Brain microvascular endothelial cell (primary cell): ENCODE measurements at places on chromosomes 5 and 9.

- no peak for DNase-seq
Observed at GRCh38 chr9:126796758-126797157, 8.1 kb upstream of the ZBTB43 start.

DNA sequence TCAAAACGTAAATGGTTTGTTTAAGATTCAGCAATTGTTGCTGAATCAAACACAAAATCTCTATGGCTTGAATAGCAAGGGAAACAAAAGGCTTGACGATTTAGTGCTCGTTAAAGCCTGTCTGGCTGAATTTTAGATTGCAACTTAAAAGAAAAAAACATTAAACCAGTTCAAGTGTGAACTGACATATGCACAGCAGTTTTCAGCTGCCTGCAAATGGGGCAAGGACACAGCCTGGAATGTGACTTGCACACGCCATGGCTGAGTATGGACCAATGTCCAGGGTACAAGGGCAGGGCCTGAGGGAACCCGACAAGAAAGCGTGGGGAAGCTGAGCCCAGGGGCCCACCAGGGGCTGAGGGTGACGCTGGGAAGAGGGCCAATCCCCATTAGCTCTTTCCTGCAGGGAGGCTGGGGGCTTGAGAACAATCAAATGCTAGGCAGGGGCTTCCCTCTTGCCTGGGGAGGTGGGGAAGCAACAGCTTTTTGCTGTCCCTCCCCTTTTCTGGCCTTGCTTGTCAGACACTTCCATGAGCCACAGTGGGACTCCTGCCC, 89.6 kb upstream of the LRRTM2 start:
- no peak for DNase-seq

DNA sequence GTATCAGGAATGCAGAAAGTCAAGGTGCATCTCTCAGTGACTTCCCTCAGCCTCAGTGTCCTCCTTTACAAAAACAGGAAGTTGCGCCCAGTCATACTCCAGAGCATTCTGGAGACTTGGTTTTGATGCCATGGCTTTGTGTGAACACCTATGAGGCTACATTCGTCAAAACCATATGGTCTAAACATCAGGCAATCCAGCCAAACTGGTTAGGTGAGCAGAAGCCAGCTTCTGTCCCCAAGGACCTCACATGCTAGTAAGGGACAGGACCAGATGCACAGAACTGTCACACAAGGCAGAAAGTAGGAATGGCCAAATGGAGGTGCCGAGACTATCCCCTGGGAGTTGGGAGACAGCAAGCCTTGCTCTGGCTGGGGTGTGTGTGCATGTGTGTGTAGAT, 217.2 kb downstream of the MELK start:
- DNase-seq, result no peak

DNA sequence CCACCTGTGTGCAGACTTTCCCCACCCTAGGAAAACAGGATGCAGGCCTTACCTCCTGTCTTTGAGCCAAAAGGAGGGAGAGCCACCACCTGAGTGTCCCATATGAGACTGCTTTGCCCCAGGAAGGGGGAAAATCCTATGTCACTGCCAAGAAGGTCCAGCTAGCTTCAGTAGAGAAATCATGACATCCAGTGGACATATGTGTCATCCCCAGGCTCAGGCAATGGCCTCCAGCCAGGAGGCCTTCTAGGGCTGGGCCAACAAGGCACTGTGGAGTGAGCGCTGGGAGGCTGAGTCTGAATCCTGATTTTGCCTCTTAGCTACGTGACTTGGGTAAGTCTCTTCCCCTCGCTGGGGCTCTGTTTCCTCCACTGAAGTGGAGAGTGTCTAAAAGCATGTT, 60.2 kb downstream of the SMIM23 start:
- peak; percentile 11 for DNase-seq

DNA sequence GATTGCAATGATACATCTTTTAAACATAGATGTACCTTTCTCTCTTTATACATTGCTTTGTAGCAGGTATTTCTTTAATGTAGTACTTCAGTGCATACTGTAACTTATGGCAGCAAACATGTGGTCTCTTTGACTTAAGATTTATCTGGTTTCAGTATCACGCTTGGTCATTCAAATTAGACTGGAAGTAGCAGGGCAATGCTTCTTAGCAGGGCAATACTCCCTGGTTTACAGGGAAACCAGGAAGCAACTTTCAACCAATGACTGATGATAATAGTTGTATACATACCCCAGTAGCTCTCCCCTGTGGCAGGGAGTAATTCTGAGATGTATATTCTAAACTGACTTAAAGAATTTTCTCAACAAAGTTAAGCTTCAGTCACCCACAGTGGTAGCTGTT, 761.1 kb upstream of the CDH10 start:
- no peak for DNase-seq

DNA sequence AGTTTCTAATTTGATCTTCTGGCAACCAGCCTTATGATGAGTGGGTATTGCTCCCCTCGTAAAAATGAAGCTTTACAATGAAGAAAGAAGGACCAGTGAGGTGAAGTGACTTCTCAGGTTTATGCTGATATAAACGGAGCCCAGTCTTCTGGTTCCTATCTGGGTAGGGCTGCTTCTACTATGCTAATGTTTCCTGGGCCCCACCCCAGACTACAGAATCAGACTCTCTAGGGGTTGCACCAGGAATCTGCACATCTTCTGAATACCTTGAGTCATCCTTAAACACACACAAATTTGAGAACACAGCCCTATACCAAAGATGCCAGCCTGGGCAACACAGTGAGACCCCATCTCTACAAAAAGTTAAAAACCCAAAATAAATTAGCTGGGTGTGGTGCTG, 16.2 kb downstream of the BTF3 start:
- no peak for DNase-seq

DNA sequence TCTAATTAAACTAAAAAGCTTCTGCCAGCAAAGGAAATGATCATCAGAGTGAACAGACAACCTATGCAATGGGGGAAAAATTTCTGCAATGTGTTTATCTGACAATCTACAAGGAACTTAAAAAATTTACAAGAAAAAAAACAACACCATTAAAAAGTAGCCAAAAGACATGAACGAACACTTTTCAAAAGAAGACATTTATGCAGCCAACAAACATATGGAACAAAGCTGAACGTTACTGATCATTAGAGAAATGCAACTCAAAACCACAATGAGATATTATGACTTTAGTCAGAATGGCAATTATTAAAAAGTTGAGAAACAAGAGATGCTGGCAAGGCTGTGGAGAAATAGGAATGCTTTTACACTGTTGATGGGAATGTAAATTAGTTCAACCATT, 530.4 kb upstream of the DAB2 start:
- DNase-seq, result no peak

GRCh38 chr5:113617191-113617796, 103.8 kb downstream of the YTHDC2 start:
- DNase-seq, result no peak

- DNase-seq, result no peak
Observed at GRCh38 chr5:178272591-178272990, 40.0 kb upstream of the PHYKPL start.

DNA sequence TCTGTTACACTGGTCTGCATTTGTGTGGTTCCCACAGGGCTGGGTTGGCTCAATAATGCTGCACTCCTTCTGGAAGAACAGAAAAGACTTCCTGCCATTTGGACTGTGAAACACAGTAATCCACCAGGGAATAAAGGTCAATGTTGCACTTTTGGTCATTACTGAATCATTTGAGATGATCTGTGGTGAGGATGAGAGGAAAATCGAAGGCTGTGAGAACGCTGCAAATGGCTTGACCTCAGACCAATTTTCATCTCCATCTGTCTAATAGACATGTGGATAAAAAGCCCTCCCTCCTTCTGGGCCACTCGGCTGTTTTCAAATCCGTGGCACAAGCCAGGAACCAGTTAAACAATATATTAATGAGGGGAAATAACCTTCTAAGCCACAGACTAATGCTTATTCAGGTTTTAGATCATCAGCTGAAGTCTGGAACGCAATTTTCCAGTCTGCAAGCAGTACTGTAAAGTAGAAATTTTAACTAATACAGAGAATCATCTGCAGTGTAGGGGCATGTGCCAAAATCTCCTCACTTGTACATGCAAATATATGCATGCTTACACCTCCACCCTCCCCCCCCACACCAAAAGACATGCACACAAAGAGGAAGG, 20.2 kb downstream of the TLE1 start:
- no peak for DNase-seq

DNA sequence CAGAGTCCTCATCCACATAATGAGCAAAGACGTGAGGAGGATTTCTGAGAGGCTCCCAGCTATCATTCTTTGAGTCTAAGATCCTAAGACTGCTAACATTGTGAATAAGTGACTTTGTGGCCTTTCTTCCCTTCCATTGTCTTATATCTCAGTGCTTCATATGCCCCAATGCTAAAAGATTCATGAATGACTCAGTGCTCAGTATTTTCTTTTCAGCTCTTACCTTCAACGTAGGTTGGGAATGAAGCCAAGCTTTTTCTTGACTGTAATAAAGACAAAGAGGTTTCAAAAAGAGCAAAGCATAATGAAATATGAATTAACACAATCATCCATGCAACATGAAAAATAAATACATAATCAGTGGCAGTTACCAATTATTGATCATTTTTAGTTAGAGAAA, 146.4 kb downstream of the ENTREP1 start:
- no peak for DNase-seq

- DNase-seq, result no peak
Observed at GRCh38 chr9:80072451-80072850, 500.7 kb downstream of the TLE4 start.

DNA sequence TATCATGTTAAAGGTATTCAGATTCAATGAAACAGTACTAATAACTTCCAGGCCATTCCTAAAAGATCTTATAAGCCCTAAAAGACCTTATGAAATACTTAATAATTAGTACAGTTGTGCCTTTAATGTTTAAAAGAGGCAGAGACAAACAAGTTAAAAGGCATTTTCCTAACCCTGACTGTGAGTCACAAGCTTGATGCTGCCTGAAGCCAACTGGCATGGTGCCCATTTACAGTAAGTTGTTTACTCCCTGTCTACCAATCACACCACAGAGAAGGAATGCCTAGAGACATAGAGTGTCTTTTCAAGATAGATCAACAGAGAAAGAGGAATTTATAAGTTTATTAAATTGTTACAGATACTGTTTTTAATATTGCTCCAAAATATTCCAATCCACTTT, 47.8 kb downstream of the NR3C1 start:
- peak; percentile 91 for DNase-seq

DNA sequence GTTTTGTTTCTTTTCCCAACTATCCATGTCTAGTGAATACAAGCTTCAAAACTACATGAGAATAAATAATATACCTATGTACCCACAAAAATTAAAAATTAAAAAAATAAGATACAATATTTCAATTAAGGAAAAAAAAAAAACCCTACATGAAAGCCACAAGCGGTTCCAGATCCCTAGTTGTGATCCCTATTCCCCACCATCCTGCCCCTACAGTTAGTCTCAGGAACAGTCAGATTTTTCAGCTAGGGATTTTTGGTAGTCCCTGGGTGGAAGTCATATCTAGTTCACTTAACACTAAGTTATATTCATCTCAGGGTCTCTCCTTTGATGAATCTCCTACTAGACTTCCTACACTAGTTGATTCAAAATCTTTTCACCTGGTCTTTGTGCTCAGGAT, 18.5 kb upstream of the PCDHB1 start:
- DNase-seq, result no peak

GRCh38 chr5:34464829-34465228, 191.3 kb upstream of the RAI14 start:
- DNase-seq, result no peak

DNA sequence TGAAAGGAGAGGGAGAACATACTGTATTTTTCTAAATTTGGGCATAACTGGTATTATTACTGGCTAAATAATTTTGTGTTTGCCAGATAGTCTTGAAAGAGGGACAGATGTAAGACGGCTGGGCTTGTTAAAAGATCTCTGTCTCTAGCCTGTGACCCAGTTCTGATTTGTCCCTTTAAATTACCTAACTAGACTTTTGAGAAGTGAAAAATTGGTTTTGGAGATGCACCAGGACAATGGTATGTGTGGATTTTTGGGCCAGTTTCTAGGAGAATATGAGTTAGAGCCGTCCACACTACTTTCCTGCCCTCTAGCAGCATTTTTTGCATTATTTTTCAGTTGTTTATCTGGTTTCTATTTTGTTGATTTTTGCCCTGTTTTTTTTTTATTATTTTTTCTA, 33.5 kb downstream of the LNPEP start:
- DNase-seq, result no peak

DNA sequence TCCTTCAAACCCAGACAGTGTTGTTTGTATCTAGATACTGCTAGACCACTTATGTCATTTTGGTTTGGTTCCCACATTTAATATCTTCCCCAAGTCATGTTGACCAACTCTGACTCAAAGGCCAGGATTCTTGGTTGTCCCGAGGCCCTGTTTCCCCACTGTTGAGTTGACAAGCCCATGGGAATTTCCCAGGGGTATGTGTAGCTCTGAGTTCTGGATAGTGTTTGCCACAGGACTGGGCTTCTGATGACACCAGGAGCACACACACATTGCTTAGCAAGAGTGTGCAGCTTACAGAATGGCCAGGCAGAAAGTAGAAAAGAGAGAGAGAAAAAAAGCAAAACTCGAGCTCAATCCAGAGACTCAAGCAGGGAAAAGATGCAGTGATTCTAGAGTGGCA, 214.4 kb downstream of the NXNL2 start:
- DNase-seq, result peak; percentile 86

DNA sequence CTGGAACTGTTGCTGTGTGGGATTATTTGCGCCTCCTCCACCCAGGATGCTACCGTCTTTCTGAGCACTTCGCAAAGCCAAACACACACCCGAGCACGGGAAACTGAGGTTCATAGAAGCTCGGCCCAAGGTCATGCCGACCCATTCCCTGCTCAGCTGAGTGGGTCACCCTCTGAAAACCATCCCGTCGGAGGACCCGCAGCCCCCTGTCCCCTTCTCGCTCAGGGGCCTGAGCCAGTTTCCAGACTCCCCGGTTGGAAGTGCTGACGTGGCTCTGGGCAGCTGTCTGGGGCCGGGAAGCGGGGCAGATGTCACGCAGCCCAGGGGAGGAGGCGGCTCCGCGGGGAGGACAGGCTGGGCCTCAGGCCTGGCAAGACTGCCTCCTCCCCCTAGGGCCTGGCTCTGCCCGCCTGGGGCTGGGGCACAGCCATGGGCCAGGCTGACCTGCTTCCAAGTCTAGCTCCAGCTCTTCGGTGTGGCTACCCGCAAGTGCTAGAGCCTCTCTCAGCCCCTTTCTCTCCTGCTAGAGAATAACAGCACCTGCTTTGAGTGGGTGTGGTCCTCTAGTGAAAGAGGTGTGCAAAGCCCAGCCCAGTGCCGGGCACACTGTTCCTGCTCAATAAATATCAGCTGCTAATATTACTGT, 9.9 kb upstream of the CXXC5 start:
- no peak for DNase-seq

DNA sequence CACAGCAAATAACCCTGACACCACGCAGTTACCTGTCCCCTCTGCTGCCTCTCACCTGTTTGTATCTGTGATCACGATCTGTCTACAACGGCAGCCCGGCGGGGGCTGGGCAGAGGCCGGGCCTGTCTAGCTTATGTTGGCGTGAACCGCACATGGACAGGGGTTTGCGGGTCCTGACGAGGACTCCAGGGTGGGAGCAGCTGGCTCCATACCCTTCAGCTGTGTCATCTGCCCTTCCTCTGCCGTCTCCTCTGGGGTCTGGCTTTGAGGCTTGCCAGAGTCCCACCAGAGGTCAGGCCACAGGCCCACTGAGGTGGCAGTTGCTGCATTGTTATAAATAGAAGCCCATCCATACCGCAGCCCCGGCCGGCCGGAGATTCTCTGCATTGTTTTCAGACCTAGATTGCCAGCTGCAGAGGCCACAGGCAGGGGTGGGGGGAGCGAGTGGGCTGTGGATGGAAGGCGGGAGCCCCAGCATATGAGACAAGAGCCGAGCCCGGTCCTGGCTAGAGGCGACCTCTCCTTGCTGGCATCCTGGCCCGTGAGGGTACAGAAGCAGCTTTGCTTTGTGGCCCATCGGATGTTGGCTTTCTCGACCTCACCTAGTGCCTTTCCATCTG, 37.8 kb downstream of the FAM78A start:
- DNase-seq, result peak; percentile 70
